ENCODE measurements at places on chromosomes 1 and 21.
A peak's percentile ranks its signal among the peaks of the same experiment; 100 is the strongest.

DNA sequence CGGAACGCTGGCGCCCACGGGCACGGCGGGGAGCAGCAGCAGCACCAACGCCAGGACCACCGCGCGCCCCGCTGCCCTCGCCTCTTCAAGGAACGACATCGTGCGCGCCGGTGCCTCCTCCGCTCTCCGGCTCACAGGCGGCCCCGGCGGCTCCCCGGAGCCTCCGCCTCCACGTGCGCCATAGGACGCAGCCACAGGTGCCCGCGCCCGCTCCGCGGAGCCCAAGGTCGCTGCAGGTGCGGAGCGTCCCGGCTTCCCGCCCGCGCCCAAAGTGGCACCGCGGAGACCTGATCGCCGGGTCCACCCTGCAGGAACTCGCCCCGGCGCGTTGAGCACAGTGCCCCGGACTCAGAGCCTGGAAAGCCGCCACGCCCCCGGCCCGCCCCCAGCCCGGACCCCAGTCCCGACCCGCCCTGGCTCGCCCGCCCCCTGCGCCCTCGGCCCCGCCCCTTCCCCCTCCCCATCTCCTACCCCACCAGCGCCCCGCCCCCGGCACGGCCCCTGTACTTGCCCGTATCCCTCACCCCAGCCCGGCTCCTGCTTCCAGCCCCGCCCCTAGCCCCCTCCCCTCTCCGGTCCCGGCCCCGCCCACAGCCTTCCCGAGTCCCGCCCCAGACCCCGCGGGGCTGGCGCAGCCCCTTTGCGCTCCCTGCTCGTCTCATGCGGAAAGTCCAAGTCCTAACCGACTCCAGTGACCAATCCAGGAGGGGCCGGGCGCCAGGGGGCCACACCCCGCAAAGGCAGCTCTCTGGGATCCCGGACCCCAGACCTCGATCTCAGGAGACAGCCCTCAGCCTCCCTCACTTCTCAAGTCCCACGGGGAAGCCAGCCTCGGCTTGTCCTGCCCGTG, at the start of gene MEGF6:
MEGF6 (minus strand) TSS at position 339 of the 850 bp plus-strand sequence; CDS start at position 99, 240 bp downstream.
- peak; percentile 44 for DNase-seq

DNA sequence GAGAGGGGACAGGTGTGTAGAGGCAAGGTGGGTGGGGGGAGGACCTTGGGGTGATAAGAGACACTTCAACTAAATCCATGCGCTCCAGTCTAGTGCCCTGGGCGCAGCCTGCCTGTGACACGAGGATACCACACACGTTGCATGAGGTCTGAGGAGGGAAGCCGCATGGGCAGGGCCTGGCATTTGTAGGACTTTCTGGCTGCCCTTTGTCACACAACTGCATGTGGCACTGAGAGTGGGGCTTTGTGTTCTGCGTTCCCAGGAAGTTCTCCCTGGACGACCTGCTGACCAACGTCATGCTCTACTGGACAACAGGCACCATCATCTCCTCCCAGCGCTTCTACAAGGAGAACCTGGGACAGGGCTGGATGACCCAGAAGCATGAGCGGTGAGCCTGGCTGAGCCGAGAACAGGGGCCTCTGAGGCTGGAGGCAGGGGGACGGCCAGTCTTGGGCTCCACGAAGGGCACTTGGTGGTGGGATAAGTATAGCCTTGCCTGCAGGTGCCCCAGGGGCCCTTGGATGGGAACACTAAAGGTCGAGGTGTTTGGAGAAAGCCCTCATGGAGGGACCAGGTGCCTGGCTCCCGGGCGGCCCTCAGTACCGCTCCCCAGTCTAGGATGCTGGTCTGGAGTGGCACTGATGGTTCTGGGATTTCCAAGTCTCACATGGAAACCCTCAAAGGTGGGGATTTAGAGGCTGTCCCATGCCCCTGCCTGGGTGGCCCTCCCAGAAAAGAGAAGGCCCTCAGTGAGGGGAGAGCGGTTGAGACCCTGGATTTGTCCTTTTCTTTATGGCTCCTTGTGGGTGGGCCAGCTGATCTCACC, 34.5 kb downstream of the EPHX1 start:
- no peak for DNase-seq

DNA sequence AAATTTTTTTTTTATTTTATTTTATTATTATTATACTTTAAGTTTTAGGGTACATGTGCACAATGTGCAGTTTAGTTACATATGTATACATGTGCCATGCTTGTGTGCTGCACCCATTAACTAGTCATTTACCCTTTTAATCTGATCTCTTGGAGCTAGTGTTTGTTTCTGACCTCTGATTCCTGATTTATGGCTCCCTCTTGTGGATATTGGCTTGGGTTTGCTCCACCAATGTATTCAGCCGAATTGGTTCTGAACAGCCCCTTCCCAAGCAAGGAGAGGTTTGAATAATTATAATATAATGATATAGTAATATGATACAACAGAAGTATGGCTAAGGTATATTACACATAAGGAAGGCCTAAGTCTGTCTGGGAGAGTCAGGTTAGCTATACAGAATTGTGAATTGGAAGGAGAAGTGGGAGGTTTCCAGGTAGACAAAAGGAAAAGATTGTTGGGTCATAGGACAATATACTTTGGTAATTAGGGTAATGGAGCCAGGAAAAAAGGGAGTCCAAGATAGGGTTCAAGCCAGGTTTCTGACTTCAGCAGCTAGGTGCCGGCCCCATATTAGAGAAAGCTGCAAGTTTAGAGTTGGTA, 53.1 kb upstream of the HMCN1 start:
- peak; percentile 63 for DNase-seq

DNA sequence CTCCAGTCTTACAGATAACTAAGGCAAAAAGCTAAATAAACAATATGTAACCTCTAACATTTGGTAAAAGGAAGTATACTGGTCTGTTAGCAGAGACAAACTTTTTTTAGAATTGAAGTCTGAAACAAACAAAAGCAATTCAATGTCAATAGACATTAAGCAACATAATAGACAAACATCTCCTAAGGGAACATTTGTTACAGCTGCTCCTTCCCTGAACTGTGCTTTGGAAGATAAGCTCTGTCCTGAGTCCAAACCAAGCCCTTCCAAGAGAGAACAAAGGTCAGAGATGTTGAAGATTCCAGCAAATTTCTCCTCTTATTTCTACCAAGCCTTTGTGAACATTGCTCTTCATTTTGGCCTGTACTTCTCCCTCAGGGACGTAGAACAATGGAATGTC, 25.3 kb downstream of the FMO2 start:
- no peak for DNase-seq

- DNase-seq: no peak
These were observed 598.3 kb upstream of the CAMK1G start for GRCh38 chr1:208985231-208985630.

DNA sequence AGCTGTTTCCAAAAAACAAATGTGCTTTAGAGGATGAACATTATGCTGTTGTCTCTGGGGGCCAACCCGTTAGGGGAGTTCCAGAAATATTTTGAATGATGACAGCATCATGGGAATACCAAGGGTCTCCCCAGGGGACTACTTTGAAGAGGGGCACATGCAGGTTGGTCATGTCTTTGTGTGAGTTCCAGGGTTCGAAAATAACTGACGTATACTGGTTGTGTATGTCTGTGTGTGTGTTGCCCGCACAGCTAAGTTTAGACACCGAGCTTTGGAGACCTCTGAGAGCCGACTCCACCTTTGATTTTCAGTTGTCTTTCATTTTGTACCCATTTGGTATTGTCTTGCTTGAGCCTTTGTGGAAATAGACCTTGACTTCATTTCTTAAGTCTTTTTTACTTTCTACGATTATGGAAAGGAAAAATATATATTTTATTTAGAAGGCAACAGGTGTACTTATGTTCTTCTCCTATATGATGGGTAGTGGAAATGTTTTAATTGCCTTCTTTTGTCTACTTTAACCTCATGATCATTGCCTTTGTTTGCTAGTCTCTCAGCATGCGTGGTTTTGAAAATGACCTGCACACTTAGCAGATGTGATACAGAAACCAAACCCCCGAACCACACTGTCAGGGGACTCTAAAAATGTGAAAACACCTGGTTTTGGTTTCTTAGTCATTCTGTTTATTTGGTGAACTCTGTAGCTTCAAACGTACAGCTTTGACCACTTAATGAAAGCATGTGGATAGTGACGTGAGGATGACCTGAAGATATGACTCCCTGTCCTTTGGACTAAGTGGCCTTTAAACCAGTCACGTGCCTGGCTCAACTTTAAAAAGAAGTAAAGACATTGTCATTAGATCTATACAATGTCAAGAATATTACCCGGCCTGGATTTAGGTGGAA, 56.5 kb downstream of the GALNT2 start:
- DNase-seq: no peak

DNA sequence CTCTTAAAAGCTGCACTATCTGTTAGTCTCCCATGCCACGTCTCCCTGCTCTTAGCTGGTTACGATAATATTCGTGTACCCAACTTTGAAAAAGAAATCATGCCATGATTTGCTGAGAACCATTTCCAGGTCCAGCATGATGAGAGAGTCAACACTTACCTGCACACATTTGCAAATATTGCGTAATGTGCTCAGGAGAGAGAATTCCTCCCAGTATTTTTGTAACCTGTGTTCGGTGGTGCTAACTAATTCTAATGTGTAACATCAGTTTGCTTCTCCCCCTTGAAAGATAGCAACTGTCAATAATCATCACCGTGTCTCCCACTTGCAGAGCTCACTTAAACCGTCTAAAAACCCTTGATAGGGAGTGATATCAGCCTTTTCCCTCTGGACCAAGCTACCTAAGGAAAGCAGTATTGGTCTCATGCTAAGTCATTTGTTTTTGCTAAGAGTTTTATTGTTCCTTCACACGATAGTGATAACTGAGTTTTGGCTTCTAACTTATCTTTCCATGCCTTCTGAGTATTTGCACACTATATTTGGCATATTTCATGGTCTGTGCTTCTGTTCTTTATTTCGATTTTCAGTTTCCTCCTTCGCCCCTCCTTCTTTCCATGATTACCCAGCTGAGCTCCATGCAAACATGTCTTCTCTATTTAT, 61.1 kb upstream of the IRF2BP2 start:
- DNase-seq: no peak

DNA sequence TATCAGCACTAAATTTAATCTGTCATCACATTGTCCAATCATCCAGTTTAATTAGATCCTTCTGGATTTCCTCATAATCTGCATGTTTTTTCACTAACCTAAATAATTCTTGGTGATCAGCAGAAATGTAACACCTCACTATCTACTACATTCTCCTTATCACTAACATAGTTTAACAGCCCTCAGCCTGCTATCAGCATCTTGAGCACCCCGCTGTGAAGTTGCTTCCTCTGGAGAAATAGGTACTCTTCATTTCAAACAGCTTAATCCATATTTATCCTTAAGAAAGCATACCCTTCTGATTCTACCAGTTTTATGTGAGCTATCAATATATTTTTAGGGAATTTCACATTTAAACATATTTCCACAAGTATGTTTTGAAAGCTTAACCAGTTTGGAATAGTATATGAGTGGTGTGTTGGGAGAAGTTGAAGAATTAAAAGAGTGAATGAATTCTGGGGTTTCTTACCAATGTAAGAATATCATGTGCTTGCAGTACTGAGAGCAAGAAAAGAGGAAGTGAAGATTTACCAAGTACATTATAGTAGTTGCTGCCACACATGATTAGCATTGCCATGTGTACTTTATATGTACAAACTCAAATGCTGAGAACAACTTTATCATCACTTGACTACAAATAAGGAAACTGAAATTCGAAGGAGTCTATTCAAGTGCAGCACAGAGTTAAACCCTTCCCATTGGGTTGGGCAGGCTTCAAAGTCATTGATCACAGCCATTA, 771.1 kb upstream of the ADGRL4 start:
- DNase-seq: no peak

- no peak for DNase-seq
These were observed 54.1 kb downstream of the SIK1 start for GRCh38 chr21:43372663-43373361.

GRCh38 chr1:162596514-162597170, 35.1 kb downstream of the UAP1 start:
- no peak for DNase-seq

DNA sequence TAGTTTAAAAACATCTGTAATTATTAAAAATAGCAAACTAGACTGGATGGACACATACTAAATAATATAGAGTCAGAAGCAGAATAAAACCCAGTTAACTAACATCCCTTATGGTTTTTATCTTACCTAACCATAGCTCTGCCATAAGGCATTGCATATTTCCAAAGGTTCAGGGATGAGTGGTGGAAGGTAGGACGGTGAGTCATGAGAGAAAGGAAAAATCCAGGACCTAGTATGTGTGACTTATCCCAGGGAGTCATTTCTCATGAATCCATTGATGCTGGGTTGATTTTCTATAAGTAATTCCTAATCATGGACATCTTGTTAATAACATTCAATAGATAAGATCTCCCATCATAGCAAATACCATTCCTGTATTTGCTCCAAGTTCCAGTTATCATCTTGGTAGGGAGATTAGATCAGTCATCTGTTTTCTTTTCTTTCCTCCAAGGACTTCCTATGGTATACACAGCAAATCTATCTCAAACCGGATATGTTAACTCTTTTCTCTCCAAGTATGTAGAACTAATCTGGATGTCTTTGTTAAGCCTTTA, 490.7 kb upstream of the B3GALT2 start:
- no peak for DNase-seq

DNA sequence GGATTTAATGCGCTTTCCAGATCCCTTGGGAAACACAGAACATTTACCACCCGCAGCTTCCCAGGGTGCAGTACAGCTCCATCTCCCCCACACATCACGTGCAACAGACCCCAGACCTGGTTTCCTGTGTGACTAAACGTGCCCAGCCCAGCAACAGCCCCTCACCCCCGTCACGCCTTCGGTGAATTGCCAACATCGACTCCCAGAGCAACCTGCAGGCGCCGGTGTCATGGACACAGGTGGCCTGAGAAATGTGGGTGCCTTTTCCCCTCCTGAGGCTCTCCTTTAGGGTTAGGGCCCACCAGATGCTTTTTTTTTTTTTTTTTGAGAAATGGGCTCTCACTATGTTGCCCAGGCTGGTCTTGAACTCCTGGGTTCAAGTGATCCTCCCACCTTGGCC, 24.2 kb upstream of the SUMO3 start:
- DNase-seq: no peak

- DNase-seq: no peak
These were observed 53.0 kb downstream of the MAB21L3 start for GRCh38 chr1:116164150-116164549.

GRCh38 chr1:115647507-115647906, 5.7 kb downstream of the VANGL1 start:
- no peak for DNase-seq

DNA sequence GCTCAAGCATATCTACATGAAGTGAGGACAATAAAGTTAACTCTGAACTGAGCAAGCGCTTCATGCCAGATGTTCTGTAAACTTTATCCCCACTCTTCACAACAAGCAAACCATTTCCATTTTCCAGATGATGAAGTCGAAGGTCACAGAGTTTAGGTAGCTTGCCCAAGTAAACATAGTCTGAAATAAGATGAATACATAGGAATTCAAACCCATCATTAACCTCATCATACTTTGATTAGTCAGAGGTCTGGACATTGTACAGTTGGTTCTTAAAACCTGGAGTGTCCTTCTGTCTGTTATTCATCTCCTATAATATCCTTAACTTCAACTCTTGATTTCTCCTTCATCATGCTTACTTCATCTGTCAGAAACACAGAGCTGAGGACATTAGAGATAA, 180.3 kb upstream of the C8B start:
- DNase-seq: no peak

All from ACHN (cell line).